ENCODE measurements at places on chromosomes 6 and 20.

- DNase-seq, result no peak
Observed at GRCh38 chr6:105839266-105839665, 246.9 kb upstream of the PRDM1 start.

GRCh38 chr20:50101281-50101680 is 11.7 kb downstream of the UBE2V1 start:
- DNase-seq, result no peak

DNA sequence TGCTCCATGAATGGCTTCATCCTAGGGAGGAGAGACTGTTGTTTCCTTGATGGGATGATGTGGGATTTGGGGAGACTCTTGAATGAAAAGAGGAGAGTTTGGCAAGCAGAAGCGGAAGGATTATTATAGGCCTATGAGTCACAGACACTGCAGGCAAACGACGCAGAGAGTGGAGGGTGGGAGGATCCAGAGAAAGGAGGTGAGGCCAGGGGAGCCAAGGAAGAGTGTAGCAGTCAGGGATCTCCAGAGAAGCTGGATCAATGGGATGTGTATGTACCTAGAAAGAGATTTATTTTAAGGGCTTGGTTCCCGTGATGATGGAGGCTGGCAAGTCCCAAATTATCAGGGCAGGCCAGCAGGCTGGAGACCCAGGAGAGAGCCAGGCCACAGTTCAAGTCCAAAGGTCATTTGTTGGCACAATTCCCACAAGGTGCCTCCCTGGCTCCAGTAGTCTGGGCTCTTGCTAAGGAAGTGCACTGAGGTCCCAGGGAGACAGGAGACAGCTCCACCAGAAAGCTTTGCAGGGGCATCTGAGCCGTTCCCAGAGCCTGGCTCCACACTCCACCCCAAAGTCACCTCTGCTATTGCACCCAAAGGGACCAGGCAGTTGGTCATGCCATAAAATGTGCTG is 76.0 kb downstream of the ADTRP start:
- DNase-seq, result no peak

- no peak for DNase-seq
Observed at GRCh38 chr20:61169874-61170273, 82.2 kb upstream of the CDH4 start.

DNA sequence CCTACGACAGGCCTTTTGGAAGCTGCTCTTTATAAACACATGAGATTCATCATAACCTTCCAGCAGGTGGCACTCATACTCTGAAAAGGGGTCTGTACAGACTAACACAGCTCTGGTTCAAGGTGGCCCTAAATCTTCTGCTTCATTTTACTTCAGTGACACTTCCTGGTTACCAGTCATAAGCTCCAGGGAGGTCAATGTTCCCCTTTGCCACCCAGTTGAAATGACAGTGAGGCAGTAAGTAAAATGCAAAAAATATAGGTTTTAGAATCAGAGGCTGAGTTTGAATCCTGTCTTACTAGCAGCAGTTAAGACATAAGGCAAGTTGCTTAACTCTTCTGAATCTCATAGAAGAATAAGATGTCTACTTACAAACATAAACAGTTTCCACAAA is 132.8 kb downstream of the CDK19 start:
- DNase-seq, result peak; percentile 73

- no peak for DNase-seq
Observed at GRCh38 chr6:162056745-162057144, 670.8 kb downstream of the PRKN start.

DNA sequence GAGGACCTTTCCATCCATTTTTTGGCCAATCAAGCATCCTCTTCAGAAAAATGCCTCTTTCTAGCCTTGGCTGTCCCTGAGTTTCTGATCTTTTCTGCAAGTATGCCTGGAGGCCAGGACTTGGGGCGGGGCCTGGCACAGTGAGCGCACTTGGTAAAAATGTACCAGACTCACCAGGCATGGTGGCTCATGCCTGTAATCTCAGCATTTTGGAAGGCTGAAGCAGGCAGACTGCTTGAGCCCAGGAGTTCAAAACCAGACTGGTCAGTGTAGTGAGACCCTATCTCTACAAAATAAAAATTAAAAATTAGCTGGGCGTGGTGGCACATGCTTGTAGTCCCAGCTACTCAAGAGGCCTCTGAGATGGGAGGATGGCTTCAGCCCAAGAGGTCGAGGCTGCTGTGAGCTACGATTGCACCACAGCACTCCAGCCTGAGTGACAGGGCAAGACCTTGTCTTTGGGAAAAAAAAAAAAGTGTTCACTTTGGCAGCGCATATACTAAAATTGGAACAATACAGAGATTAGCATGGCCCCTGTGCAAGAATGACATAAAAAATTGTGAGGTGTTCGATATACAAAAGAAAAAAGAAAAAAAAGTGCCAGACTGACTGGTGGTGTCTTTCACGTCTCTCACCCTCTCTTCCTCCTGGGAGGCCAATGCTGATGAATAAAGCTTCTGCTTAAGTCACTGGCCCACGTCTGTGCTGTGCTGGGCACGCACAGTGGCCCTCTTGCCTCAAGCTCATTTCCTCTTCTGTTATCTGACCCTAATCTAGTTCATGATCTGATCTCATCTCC is 18.1 kb upstream of the SLC9A8 start:
- peak; percentile 62 for DNase-seq

Measured in CD4-positive, alpha-beta T cell treated with Interleukin-1 beta for 1 hour (primary cell).